ENCODE measurements at places on chromosomes 6 and 20.

GRCh38 chr6:29403801-29404200, 8.4 kb downstream of the OR12D2 start:
- DNase-seq, result no peak

- no peak for DNase-seq
Observed at GRCh38 chr6:154356113-154356512, 490 bp downstream of the IPCEF1 start.

- DNase-seq, result peak; percentile 7
Observed at GRCh38 chr20:35006009-35006408, 50.3 kb downstream of the MYH7B start.

GRCh38 chr6:95519228-95520037, 57.9 kb upstream of the MANEA start:
- no peak for DNase-seq

- DNase-seq, result no peak
Observed at GRCh38 chr6:136070815-136071214, 179.3 kb downstream of the MTFR2 start.

DNA sequence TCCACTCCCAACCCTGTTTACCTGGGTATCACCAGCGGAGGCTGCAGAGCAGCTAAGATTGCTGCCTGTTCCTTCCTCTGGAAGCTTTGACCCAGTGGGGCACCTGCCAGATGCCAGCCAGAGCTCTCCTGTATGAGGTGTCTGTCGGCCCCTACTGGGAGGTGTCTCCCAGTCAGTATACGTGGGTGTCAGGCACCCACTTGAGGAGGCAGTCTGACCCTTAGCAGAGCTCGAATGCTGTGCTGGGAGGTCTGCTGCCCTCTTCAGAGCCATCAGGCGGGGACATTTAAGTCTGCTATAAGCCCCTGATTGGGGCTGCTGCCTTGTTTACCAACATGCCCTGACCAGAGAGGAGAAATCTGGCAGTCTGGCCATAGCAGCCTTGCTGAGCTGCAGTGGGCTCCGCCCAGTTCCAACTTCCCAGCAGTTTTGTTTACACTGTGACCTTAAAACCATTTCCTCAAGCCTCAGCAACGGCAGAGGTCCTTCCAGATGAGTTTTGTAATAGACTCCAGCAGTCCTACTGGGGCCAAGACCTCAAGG, 2.8 kb downstream of the RAET1E start:
- peak; percentile 76 for DNase-seq

GRCh38 chr6:163490826-163491577, 76.5 kb downstream of the QKI start:
- peak; percentile 76 for DNase-seq

- no peak for DNase-seq
Observed at GRCh38 chr6:101539510-101540245, 146.2 kb downstream of the GRIK2 start.

DNA sequence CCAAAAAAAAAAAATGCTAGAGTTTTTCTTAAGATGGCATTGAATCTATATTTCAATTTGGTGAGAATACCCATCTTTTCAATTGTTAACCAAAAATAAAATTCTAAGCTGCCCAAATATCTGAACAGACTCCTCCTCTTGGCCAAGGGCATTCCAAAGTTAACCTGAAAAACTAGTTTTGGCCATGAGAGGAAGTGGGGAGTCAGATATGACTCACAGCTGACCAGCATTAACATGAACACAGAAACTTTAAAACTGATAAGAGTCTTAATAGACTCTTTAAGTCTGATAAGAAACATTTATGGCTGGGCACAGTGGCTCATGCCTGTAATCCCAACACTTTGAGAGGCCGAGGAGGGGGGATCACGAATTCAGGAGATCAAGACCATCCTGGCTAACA, 171.3 kb downstream of the FAXC start:
- DNase-seq, result no peak

DNA sequence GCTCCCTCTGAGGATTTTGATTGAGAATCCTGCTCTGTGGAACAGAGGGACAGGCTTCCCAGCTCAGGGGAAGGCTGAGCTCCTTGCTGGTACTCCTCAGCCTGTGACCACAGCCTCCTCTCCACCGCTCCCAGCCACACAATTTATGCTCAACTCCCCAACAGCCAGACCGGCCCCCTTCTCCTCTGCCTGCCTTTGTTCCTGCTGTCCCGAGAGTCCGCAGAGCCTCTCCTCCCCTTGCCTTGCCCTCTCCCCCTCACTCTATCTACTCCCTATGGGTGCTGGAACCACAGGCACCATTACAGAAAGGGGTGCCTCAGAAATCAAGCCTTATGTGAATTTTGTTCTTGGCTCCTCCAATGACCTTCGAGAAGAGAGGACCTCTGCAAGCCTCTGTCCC, 15.9 kb downstream of the MAP1LC3A start:
- no peak for DNase-seq
